ENCODE measurements at places on chromosomes 1 and 21. TPM values are rescaled to one million over a fixed set of nuclear protein-coding genes. Genes with fewer than 3 reads are reported as not detected.

Gene OR2L2
- total RNA-seq = not detected

Gene CHRM3
- total RNA-seq = 0.07 TPM

Gene INAVA
- 84.0 TPM for total RNA-seq

Gene VANGL2
- 7.2 TPM for total RNA-seq

- DNase-seq = no peak
Measured at GRCh38 chr1:56506951-56507491, 72.3 kb downstream of the PLPP3 start.

DNA sequence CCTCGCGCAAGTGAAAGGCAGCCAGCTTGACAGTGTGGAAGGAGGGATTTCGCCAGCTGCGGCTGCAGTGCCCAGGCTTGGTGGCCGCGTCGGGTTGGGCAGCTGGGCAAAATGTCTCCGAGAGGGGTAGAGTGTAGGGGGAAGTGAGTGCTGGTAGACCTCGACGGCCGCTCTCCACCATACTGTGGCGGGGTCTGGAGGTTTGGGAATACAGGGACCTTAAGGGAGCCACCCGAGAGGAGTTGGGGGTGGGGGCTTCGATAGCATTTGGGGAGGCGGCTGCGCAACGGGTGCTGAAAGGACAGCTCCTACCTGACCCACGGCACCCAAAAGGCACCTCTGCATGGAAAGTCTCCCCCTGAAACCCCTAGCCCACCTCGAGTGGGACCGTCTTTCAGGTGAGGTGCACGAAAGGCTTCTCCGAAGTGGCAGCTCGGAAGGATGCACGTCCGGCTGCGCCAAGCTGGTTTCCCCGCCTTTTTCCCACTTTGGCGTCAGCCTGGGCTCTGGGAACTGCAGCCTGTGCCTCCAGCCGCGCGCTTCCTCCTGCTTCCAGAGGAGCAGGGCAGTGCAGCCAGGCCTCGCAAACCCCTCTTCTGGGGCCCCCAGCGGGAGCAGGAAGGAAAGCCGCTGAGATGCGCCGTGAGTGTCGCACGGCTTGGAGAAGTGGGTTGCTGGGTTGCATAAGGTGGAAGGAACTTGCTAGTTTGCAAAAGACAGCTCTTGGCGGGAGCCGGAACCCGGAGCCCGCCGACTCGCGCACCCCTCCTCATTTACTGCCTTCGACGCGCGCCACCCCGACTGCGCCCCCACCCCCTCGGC lies 531 bp upstream of the HMGN2 start:
- no peak for DNase-seq

All from epithelial cell of proximal tubule (primary cell).